ENCODE measurements at places on chromosomes 3 and 15.

GRCh38 chr3:153768561-153769469 lies 352.4 kb upstream of the ARHGEF26 start:
- peak; percentile 59 for DNase-seq

GRCh38 chr3:25713341-25713985 lies 48.8 kb upstream of the TOP2B start:
- no peak for DNase-seq

- DNase-seq: no peak
Observed at GRCh38 chr15:72289597-72290325, 17.4 kb upstream of the PARP6 start.

- DNase-seq: no peak
Observed at GRCh38 chr3:173793963-173794362, 396.4 kb downstream of the NLGN1 start.

DNA sequence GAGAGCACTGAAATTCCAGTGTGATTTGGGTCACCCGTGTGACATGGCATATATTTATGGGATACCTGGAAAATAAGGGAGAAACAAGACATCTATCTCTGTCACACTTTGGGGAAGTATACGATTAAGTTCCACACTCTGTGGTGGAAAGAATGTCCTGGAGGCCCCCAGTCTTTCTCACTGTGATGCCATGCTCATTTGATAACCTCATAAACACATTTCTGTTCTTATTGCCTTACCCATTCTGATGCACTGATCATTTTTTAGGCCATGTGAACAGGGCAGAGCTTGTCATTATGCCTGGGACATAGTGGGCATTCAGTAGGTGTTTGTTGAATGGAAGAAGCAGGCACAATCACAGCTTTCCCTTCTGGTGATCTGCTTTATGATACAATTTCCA lies 349.4 kb upstream of the TPRG1 start:
- DNase-seq: no peak

- DNase-seq: no peak
Observed at GRCh38 chr15:64305261-64305660, 50.7 kb downstream of the CSNK1G1 start.

- peak; percentile 53 for DNase-seq
Observed at GRCh38 chr3:126396536-126396935, 1.8 kb downstream of the CFAP100 start.

DNA sequence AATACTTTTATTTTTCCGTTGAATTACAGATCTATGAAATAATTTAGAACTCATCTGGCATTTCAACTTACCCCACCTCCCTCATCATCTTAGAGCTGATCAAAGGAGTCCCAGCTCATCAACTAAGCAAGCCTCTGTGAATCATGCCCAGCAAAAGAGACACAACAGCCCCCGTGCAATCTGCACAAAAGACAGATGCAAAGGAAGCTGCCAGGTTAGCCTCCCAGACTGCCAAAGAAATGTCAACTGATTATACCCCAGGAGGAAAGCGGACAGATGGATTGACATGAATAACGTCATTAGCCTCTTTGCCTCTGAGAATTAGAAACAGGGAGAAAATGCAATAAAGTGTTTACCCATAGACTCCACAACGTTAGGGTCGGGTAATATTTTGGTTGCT lies 75.0 kb downstream of the GABRB3 start:
- DNase-seq: no peak

DNA sequence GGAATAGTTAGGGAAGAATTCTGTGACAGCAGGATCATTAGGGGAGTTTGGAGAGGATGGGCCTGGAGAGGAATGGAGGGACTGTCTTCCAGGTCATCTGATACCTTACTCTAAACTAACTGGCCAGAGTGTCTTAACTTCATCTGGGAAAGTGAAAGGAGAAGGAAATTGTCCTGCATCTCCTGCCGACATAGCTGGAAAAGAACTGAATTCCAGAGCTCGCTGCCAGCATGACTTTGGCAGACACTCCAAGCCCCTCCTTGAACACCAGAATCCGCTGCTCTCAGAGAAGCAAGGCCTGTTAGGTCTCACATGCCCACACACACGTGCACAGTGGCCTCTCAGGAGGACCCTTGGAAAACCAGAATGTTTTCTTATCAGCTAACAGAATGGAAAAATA lies 10.5 kb downstream of the ABI3BP start:
- peak; percentile 70 for DNase-seq

- no peak for DNase-seq
Observed at GRCh38 chr3:110969229-110970211, 102.1 kb upstream of the NECTIN3 start.

DNA sequence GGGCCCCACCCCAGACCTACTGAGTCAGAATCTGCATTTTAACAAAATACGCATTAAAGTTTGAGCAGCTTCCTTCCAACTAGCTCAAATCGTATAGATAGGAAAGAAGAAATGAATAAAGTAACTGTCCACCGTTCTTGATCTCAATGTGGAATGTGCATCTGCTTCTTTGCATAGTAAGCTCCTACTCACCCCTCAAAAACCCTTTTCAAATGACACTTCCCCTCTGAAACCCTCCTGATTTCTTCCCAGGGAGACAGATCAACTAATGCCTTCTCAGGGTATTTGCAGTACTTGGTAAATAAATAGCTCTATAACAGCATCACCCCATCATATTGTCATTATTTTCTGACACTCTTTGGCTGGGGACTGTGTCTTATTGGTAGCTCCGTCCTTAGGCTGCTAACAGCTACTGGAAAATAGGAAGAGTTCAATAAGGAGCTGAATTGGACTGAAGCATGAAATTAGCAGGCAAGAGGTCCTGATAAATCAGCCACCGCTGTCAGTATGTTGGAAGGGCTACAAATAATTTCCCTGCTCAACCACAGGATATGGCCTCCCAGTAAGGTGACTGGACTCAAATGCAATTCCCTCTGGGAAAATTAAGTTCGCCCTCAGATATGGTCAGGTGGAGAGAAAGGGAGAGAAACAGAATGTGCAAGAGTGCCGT lies 10.2 kb downstream of the OXTR start:
- no peak for DNase-seq

DNA sequence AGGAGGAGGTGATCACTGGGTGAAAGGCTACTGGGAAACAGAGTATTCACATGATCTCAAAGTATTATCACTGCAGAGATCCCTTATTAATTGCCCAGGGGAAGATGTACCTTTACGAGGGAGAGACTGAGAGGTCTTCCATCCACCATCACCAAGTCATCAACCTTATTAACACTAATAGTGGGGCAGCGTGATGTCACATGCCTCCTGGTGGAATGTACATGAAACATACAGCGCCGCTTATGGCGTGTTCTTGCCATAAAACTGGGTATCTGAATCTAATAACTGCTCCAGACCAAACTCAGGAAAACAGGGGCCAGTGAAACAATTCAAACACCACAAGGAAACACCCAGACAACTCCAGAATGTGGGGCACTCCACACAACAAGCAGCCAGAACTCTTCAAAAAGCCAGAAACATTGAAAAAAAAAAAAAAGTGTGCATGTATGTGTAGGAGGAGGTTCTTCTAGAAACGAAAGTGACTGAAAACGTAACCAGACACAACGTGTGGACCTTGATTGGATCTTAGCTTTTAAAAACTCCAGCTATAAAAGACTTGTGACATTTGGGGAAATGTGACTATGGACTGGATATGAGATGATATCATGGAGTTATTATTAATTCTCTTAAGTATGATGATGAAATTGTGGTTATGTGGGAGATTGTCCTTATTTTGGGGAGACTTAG lies 4.6 kb downstream of the STIMATE start:
- no peak for DNase-seq

DNA sequence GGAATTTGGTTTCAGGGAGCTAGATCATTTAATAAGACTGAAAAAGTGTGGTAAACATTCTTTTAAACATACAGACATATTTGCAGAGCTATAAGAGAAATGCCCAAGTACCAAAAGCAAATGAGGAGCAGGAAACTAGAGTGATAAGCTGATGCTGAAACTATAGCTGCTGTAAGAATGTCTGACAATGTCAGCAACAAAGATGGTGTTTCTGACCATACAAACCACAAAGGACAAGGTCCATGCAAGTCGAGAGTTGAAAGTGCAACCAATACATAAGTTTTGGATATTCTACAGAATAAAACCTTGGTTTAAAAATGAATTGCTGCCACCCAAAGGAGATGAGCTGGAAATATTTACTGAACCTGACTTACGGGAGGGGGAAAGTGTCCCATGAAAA lies 610.2 kb downstream of the TBL1XR1 start:
- DNase-seq: no peak

- DNase-seq: no peak
Observed at GRCh38 chr3:42914771-42915515, 9.0 kb downstream of the ZNF662 start.

- no peak for DNase-seq
Observed at GRCh38 chr3:26587571-26587970, 35.0 kb upstream of the LRRC3B start.

DNA sequence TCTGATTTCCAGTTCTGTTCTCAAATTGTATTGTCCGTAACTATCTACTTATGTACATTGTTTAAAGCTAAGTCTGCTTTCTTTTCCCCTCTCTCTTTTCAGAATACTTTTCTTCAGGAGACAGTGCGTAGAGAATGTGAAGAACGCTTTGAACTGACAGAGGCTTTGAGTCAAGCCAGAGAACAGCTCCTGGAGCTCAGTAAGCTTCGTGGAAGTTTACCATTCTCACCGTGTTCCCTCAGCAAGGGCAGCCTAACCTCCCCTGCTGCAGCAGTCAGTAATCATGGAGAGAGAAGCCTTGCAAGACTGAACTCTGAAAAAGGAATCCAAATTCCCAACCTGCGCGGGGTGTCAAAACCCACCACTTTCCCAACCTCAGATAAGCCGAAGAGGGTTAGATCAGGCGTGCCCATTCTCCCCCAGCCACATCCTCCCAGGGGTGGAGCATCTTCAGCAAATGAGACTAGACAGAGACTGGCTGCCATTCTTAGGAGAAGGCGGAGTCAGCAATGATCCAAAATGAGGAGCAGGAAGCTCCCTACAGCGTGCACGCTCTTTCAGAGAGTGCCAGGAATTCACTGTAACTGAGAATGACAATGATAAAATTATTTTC lies 114.6 kb downstream of the CCNL1 start:
- DNase-seq: no peak

GRCh38 chr15:99426431-99427105 lies 139.2 kb upstream of the MEF2A start:
- DNase-seq: peak; percentile 73

DNA sequence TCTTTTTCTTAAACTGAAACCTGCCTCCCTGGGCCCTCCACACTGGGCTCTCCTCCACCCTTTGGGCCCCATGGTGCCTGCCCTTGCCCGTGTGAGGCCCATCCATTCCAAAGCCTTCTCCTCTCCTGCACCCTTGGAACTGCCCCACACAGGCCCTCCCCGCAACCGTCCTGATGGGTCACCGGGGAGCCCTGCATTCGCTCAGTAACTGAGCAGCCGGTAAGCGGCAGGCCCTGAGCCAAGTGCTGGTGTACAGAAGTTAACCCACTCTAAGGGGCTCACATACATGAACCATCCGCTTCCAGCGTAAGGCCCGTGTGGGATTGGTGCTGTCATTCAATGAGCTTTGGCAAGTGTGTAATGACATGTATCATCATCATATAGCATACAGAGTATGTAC lies 5.4 kb upstream of the LRRC15 start:
- DNase-seq: no peak

All from suprapubic skin (tissue), 4 donors.